ENCODE measurements at places on chromosomes 6 and 20.

GRCh38 chr6:15658181-15658744 lies 4.6 kb downstream of the DTNBP1 start:
- DNase-seq: no peak

- no peak for DNase-seq
Measured at GRCh38 chr6:134090591-134090990, 38.2 kb upstream of the SLC2A12 start.

DNA sequence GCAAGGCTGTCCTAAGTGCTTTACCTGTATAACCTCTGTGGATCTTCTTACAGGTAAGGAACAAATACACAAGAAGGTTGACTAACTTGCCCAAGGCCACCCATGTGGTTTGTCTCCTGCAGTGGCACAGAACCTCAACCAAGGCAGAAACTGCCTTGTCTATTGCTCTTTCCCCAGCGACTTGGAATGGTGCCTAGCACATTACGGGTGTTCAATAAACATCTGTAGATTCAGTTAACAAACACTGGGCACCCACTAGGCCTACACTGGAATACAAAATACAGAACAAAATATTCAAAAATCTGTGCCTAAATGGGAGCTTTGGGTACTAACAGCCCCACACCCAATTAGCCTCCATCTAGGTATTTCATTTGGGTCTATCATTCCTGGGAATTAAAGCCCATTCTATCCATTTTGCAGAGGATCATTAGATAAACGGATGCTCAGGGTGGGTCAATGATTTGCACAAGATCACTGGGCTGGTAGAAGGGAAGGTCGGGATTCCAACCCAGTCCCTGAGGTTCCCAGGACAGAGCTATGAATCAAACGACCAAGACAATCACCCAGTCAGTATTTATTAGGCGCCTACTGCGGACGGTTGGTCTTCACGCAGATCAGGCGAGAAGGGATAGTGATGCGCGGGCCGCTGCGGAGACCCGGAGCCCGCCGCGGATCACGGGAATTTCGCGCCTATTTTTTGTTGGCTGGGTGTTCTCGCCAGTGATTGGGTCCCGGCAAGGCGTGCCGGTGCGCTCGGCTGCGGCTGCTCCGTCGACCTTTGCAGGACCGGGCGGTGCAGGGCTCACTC lies at the start of gene STK35:
STK35 (plus strand) TSS at position 771 of the 808 bp plus-strand sequence. CDS start 55 bp downstream, outside the sequence.
- DNase-seq: peak; percentile 14

- no peak for DNase-seq
Measured at GRCh38 chr6:38713812-38714211, 1.3 kb upstream of the DNAH8 start.

DNA sequence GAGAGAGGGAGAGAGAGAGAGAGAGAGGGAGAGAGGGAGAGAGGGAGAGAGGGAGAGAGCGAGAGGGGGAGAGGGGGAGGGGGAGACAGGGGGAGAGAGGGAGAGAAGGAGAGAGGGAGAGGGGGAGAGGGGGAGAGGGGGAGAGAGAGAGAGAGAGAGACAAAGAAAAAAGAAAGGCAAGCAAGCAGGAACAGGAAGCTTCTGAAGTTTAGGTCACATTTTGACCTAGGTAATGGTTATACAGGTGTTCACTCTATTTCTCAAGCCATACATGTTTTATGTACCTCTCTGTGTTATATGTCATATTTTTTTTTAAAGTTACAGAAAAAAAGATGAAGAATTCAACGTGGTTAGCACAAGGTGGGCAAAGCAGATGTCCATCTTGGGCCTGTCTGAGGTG lies 9.4 kb downstream of the NHSL1 start:
- no peak for DNase-seq

DNA sequence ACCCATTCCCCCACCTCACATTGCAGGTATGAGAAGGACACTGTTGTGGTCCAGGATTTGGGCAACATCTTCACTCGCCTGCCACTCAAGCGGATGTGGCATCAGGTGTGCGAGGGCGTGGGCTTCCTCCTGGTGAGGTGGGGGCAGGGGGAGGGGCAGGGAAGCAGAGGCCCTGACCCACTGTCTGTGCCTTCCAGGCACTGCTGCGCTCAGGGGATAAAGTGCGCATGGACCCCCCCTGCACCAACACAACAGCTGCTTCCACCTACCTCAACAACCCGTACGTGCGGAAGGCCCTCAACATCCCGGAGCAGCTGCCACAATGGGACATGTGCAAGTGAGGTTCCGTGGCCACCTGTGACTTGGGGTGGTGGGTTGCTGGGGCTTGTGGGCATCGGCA lies 3.7 kb downstream of the CTSA start:
- DNase-seq: no peak

DNA sequence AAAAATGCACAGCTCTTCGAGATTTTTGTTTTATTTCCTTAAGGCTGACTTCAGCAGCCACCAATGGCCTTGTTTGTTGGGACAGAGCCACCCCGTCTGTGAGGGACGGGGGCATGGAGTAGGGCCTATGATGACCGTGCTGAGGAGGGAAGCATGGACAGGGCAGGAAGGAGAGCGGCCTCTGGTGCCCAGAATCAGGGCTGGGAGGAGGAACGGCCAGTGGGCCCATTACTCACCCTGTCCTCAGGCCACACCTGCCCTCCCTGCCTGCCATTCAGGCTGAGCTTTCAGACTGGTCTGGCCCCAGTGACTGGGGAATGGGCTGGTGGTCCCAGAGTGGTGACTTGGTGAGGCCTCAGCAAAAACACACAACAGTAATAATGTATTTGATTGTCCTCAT lies 104.4 kb downstream of the SMOC2 start:
- no peak for DNase-seq

- DNase-seq: no peak
Measured at GRCh38 chr20:25496968-25497401, 88.3 kb downstream of the NINL start.

- DNase-seq: no peak
Measured at GRCh38 chr20:62837790-62838127, 20.9 kb downstream of the COL9A3 start.

DNA sequence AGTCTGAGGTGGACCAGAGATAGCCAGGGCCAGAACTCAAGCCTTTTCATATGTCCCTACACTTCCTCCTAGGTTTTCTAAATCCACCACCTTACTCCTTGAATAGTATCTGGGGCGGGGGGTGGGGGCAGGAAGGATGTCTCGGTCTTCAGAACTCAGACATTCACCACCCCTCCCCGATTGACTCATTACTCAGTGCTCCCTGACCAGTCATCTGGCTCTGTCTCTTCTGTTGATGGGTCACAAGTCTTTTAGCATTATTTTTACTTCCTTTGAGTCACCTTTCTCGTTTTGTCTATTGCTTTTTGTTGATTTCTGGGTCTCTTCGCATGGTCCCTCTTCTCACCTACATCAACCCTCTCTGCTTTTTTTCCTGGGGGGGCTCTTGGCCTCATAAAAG lies 23.3 kb downstream of the NOX3 start:
- DNase-seq: no peak

DNA sequence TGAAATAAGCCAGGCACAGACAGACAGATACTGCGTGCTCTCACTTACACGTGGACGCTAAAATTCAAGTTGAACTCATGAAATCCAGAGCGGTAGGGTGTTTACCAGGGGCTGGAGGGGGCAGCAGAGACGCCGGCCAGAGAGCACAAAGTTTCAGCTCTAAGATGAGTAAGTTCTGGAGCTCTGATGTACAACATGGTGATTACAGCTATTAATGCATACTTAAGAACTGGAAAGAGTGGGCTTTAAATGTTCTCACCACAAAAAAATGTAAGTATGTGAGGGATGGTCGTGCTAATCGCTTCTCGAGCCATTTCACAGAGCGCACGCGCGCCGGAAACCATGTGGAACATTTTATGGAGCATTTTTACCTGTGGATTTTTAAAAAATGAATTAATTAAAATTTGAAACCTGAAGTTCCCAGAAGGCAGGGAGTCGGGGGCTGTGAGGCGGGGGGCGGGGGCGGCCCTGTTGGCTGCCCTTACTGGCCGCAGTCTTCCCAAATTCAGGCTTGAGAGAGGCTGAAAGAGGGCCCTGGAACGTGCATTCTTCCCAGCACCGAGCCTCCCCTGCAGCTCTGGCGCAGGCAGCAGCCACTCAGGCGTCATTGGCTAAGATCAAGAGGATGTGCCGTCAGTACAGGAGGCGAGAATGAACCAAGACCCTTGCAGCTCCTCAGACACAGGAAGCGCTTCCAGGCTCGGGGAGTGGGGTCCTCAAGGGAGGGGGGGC lies 8.5 kb upstream of the SLCO4A1 start:
- DNase-seq: no peak

DNA sequence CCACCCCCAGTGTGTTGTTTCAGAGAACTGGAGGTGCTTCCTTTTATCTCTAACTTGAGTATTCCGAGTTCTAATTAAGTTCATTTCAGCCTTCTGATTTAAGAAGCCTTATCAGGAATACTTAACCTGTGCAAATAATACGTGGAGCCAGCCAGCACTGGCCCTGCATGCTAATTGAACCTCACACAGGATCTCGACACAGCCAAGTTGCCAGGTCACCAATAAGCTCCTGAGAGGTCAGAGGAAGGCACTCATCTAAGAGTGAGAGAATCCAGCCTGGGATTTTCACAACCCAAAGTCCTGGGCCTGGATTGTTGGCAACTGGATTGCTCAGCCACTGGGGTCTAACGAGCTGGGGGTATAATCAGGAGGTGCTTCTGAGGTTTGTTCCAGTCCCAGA lies 157.7 kb upstream of the LRFN2 start:
- no peak for DNase-seq

Data from cerebellar cortex (tissue), 1 donor.